Large intestine (tissue), 12 donors: ENCODE measurements at places on chromosomes 5 and 9.

GRCh38 chr9:121718501-121718900 is 67.1 kb downstream of the DAB2IP start:
- DNase-seq: no peak

DNA sequence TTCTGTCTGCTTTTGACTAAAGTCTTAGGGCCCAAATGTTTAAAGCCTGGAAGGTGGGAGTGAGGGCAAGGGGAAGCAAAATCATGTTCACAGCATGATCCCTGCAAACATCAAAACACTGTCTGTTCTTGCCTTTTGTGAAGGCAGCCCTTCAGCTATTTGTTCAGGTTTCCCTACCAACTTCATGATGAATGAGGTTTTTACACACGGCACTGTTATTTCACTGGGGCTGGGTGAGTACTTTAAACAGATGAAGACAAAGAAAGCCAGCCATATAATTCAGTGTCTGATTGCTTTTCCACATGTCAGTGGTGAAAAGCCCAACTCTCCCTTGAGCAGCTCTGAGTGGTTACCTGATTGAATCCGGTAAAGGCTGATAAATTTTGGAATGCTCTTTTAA is 224.7 kb upstream of the GRAMD2B start:
- no peak for DNase-seq

DNA sequence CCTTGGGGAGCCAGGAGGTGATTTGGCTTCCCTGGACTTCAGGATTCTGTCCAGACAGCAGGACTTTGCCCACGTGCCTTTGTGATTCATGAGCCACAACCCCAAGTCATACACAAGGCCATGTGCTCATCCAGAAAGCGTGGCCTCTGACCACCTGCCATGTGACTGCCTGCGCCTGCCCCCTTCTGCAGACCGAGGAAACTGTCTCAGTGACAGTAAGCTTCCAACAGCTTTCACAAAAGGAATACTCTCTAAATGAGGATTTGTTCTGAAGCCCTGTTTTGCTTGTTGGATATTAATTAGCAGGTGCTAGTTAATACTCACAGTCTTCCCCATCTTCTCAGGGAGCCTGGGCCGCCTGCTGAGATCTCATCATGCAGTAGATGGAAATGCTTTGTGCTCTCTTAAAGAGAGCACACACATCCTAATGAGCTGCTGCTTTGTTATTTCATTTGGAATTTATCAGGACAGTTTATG is 36.9 kb upstream of the ANGPTL2 start:
- peak; percentile 91 for DNase-seq

DNA sequence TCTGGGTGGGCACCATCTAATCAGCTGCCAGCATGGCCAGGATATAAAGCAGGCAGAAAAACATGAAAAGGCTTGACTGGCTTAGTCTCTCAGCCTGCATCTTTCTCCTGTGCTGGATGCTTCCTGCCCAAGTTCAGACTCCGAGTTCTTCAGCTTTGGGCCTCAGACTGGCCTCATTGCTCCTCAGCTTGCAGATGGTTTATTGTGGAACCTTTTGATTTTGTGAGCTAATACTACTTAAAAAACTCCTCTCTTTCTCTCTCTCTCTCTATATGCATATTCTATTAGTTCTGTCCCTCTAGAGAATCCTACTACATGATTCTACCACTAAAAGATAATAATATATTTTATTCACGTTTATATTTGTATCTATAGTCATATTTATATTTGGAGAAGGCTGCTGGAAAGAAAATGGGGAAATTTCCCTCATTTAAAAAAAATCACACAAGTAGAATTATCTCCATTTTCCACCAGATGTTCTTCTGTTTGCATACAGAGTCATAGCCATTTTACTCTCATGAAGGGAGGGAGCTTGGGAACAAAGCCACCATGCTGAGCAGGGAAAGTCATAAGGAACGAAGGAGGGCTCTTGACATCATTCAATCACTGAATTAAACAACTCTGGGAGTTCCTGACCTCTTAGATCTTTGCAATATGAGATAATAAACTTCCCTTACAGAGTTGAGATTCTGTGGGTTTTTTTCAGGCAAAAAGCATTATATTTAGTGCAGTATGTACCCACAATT is 1137.4 kb upstream of the CDH18 start:
- DNase-seq: no peak

DNA sequence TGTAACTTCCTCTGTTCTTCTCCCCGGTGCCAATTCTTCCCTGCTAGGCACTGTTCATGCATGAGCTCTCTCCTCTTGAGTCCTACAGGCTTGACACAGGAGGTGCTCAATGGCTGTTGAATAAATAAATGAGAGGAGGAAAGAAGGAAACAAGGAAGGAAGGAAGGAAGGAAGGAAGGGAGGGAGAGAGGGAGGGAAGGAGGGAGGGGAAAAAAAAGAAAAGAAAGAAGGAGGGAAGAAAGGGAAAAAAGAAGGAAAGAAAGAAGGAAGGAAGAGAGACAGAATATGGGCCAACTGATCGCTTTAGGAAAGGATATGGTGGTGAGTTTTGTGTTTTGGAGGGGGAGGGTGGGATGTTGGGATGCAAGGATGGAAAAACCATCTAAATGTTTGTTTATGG is 6.4 kb downstream of the KCNMB1 start:
- no peak for DNase-seq

DNA sequence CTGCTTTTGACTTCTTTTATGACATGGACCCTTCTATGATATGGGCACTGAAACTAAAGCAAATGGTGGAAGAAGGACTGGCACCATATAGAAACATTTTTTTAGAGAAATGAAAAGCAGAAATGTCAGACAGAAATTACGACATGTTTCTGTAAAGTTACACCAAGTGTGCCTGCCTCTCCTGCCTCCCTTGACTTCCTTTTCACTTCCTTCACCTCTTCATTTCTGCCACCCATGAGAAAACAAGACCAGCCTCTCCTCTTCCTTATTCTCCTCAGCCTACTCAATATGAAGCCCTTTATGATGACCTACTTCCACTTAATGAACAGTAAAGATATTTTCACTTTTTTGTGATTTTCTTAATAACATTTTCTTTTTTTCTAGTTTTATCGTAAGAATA is 44.5 kb downstream of the ERCC6L2 start:
- DNase-seq: no peak

- no peak for DNase-seq
These were observed 25.2 kb downstream of the IL12B start for GRCh38 chr5:159304961-159305595.

DNA sequence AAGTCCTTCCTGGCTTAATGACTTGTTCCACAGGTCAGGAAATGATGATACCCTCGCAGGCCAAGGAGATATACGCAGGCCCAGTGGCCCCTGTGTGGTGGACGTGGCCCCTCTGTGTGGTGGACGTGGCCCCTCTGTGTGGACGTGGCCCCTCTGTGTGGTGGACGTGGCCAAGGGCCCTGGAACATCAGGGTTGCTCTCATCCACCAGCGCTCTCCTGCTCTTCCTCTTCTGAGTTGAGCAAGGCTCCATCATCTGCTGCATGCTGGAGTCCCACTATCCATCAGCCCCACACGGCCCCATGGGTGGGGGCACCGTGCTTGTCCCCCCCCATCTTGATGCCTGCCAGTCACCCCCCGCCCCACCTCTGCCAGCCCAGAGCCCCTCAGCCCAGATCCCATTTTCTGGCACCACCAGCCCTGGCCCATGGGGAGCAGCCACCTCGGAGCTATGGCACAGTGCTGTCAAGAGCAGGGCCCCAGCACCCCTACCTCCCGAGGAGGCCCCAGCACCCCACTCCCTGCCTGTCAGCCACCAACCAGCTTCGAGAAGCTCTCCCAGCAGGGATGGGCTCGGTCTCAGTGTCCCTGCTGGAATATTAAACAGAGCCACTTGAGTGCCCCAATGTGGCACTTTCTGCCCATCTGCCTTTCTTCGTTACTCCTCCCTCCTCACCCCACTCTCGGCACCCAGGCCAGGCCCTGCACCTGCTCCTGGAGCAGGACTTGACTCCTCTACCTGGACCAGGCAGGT is 8.1 kb downstream of the LRRC14B start:
- DNase-seq: no peak

- no peak for DNase-seq
These were observed 162.5 kb downstream of the MED10 start for GRCh38 chr5:6215891-6216290.

DNA sequence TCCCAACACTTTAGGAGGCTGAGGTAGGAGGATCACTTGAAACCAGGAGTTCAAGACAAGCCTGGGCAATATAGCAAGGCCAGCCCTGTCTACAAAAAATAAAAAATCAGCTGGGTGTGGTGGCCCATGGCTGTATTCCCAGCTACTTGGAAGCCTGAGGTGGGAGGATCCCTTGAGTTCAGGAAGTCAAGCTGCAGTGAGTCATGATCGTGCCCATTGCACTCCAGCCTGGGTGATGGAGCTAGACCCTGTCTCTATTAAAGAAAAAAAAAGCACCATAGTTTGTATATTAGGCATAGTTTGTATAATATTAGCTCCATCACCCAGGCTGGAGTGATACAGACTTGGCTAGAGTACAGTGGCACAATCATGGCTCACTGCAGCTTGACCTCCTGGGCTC is 9.6 kb upstream of the NME5 start:
- no peak for DNase-seq

GRCh38 chr5:154213592-154213991 is 23.1 kb downstream of the GALNT10 start:
- no peak for DNase-seq

DNA sequence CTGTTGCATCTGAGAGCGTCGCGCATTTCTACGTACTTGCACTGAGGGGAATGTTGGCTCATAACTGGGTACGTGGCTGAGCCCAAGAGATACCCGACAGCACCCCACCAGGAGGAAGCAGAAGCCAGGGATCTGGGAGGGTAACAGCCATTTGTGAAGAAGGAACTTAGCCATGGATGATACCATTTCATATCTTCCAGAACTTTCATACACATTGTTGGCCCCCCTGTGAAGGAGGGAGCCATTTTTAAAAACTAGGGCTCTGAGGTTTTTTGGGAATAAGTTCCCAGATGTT is 101.4 kb upstream of the SLC44A1 start:
- DNase-seq: no peak

DNA sequence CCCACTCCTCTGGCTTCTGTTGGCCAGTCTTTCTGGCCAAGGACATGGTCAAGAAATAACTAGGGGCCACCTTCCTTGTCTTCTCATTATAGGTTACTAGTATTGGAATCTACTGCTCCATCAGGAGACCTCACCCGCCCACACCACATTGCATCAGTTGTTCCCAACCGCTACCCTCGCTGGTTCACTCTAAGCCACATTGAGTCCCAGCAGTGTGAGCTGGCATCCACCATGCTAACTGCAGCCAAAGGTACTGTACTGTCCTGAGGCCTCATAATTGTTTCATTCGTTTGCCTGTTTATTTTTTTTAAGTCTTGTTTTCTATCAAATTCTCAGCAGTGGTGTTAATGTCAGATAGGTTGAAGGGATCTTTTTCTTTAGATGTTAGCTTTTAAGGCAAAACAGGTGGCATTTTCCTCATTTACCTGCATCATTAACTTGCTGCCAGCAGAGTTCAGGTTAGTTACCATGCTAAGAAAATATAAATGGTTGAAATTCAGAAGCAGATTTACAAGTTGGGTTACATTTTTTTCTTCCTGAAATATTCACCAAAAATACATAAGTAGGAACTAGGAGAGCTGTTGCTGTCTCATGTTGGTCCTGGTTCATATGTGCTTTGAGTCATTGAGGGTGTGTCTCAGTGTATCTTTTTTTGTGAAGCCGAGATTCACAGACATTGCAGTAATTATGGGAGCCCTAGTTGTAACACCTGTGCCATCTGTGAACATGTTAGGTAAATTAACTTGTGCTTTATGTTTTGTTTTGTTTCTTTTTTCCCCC is 206.9 kb downstream of the ZSWIM6 start:
- no peak for DNase-seq

DNA sequence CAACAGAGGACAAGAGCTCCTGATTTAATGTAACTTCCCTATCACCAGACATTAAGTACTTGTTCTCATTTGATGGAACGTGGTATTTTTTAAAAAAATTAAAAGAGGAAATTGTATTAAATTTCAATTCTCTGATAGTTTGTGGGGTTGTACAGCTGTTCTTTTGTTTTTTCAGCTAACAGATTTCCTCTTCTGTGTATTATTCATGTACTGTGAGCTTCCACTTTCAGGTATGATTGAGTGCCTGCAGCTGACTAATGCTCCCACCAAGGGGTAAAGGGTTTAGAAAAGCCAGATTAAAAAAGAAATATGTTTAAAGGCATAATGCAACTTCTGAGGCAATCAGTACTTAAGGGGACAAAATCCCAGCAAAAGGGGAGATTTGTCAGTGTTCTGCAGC is 117.7 kb upstream of the ACTBL2 start:
- no peak for DNase-seq

- no peak for DNase-seq
These were observed 335.8 kb downstream of the GADD45G start for GRCh38 chr9:89940625-89941024.

- peak; percentile 92 for DNase-seq
These were observed 80.7 kb downstream of the C9orf152 start for GRCh38 chr9:110126986-110127864.

DNA sequence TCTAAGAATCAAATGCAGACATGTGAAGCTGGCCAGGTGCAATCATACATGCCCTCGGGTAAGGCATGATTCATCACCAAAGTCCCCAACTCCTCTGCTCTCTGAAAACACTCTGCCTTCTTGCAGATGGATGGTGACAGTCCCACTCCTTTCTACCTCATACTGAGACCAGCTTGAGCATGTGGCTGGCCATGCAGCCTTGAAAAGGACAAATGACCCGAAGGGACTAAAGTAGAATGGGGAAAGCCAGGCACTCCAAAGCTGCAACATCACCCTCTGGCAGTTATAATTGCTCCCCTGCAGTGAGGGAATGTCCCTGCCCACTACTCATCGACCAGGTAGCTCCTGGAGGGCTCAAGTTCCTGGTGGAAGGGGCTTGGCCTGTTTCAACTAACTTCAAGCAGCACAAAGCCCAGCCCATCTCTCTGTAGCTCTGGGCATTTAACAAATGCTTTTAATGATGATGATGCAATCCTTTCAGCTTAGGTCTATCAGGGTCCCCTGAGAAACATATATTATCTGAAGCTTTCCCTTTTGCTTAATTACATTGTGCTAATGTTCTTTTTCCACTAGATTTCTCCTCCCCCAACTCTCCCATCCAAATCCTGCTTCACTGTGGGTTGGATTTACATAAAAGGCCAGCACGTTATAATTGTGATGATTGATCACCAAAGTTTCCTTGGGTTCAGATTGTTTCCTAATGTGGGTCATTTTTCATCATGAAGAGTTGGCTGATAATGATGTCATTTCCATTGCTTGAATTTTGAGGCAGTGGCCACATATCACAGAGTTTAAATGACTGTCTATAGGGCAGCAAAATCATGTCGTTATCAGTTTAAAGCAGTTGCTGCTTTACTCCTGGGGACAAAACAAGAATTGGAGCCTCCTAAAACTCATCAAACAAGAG is 436.5 kb upstream of the SLC30A5 start:
- no peak for DNase-seq

DNA sequence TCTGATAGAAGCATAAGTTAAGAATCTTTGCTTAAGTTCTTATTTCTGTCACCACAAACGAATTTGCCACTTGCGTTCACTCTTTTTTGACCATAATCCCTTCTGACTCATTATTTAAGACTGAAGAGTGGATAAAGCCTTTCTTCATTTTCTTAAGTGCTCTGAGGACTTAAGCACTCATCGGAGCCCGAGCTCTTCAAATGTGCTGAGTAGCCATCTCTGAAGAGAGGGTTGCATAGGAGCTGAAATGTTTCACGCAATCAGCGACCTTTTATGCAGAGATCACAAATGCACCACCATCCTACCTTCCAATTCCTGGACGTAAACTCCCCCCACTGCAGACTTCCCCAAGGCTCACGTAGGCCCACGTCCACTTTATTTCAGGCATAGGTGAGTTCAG is 699.2 kb downstream of the IRX1 start:
- DNase-seq: no peak

GRCh38 chr5:117588611-117589010 is 1014.0 kb upstream of the SEMA6A start:
- DNase-seq: no peak

- no peak for DNase-seq
These were observed 39.4 kb downstream of the KLHL3 start for GRCh38 chr5:137696481-137696880.
